ENCODE measurements at places on chromosomes 4 and X.
A peak's percentile ranks its signal among the peaks of the same experiment; 100 is the strongest.

GRCh38 chr4:54571293-54572151, 86.2 kb upstream of the KIT start:
- no peak for DNase-seq

DNA sequence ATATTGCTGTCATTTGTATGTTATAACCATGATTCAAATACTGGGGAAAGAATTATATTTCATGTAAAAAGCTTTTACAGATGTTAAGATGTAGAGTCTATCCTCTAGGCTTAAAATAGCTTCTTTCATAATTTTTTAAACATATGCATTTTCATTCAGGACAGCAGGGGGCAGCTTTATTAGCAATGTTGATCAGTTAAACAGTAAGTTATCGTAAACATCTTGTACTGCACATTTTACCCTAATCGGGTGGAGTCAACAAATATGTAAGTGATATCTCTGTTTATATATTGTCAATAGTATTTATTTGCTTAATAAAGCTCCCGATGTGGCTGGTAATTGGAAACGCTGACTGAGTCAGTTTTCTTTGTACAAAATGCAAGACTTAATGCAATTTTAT, 142.5 kb upstream of the MED14 start:
- DNase-seq = no peak

- no peak for DNase-seq
These were observed 8.4 kb downstream of the TDO2 start for GRCh38 chr4:155911905-155912304.

- DNase-seq = no peak
These were observed 2295.4 kb downstream of the ARAP2 start for GRCh38 chr4:33948921-33949320.

GRCh38 chr4:77240469-77241066, 83.6 kb downstream of the CCNG2 start:
- peak; percentile 48 for DNase-seq

- DNase-seq = no peak
These were observed 876 bp downstream of the KLHL2 start for GRCh38 chr4:165208221-165208652.

DNA sequence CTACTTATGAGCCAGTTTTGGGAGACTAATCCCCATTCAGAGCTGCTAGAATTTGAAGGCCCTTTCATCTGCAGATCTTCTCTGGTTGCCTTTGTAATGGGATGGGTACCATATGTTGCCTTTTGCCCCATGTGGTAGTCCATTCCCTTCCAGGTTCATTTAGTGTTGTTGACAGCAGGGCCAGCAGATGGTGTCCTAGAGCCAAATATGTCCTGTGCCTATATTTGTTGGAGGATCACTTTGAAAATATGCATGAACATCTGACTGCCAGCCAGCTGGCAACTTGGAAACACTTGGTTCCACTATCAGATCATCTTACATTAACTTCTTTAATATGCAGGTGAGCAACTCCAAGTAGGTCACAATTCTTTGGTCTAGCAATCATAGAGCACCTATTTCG, 30.4 kb downstream of the CFAP299 start:
- peak; percentile 21 for DNase-seq

- DNase-seq = no peak
These were observed 7.3 kb downstream of the XK start for GRCh38 chrX:37692918-37693317.

GRCh38 chr4:9880406-9881197, 99.2 kb downstream of the DRD5 start:
- no peak for DNase-seq

- DNase-seq = no peak
These were observed 1024.1 kb downstream of the RPA4 start for GRCh38 chrX:97907791-97908190.

DNA sequence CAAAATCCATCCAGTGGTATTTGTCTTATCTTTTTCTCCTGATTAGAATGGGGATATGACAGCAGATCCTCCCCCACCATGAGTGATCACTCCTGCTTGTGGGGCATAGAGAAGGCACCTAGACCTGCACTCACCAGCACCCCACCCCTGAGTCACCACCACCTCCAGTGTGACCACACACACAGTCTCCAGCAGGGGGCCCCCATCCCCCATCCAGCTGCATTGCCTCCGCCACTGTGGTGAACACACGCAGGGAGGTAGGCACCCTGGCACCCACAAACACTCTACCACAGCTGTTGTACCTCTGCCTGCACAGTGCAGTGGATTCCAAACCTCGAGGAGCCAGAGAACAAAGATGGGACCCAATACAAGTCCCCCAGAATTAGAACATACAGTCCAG, 9.0 kb upstream of the MAGEA8 start:
- DNase-seq = no peak

DNA sequence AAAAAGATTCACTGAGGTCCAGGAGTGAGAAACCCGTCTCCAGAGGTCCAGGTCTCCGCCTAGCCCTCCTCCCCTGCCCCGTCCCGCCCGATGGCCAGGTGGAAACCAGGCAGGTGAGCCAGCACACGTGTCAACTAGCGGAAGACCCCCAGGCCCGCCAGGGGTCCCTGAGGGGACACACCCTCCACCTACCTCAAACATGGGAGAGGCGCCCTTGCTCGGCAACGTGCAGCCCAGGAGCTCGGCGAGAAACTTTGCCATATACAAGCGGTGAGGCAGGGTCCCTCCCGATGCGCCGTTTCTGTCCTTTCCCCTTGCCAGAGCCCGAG, 330.0 kb downstream of the HNRNPD start:
- DNase-seq = no peak

DNA sequence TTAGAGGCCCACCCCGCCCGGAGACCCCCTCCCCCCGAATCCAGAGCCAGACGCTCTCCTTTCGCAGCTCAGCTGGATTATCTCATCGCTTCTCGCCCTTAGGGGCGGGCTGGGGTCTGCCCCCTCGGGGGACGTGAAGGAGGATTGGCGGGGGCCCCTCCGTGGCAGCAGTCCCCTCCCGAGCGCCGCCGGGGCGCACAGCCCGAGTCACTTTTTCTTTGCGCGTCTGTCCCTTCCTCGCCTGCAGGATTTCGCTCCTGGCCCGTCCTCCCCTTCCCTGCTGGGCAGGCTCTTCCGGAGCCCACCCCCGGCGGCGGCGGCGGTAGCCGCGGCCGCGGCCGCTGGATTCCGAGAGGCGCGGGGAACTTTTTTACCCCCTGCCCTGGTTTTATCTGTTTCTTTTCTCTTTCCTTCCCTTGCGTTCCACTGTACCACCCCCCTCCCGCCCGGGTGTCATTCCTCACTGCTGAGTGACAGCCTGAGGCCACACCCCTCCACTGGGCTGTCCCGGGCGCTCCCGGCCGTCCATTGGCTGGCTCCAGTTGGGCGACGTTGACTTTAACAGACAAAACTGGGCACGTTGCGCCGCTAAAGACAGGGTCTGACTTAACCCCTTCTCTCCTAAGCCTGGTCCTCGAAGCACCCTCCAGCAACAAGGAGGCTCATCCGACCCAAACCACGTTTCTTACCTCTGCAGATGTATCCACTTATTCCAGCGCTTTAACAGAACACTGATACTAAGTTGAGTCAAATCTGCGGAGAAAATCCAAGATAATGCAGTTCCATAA, 492 bp upstream of the NKX3-2 start:
- DNase-seq = peak; percentile 91

DNA sequence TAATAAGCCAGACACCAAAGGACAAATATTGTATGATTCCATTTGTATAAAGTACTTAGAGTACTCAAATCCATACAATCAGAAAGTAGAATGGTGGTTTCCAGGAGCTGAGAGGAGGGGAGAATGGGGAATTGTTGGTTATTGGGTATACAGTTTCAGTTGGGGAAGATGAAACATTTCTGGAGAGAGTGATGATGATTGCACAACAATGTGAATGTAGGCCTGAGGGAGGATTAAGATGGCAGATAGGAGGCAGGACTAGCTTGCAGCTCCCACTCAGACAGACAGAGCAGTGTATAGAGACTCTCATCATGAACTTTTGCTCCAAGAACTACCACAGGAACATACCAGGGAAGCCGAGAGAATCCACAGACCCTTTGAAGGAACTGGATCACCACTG, 75.7 kb upstream of the PAK3 start:
- no peak for DNase-seq

DNA sequence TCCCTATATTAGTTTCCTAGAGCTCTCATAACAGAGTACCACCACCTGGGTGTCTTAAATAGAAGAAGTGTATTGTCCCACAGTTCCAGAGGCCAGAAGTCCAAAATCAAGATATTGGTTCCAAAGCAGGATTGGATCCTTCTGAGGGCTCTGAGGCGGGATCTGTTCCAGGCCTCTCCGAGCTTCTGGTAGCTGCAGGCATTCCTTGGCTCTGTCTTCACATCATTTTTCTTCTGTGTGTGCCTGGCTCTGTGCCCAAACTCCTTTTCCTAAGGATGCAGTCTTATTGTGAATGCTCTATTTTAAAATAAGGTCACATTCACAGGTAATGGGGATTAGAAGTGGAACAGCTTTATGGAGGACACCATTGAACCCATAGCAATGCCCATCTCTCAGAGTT, 253.7 kb upstream of the TAPT1 start:
- no peak for DNase-seq

DNA sequence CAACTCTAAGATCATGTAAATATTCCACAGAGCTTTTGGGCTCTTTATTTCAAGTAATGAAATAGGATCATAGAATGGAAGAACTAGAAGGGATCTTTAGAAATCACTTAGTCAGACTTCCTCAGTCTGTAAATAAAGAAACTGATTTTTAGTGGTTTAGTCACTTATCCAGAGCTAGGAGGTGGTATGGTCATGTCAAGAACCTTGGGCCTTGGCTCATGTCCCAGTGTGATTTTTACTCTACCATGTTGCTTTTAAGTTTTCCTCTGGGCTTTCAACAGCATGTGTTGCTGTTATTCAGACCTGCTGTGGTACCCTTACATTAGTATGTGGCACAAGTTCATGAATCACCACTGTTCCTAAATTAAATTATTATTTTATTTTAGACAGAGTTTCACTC, 184.9 kb downstream of the FRAS1 start:
- no peak for DNase-seq

- DNase-seq = peak; percentile 27
These were observed 148.3 kb downstream of the DCTD start for GRCh38 chr4:182768838-182769237.

DNA sequence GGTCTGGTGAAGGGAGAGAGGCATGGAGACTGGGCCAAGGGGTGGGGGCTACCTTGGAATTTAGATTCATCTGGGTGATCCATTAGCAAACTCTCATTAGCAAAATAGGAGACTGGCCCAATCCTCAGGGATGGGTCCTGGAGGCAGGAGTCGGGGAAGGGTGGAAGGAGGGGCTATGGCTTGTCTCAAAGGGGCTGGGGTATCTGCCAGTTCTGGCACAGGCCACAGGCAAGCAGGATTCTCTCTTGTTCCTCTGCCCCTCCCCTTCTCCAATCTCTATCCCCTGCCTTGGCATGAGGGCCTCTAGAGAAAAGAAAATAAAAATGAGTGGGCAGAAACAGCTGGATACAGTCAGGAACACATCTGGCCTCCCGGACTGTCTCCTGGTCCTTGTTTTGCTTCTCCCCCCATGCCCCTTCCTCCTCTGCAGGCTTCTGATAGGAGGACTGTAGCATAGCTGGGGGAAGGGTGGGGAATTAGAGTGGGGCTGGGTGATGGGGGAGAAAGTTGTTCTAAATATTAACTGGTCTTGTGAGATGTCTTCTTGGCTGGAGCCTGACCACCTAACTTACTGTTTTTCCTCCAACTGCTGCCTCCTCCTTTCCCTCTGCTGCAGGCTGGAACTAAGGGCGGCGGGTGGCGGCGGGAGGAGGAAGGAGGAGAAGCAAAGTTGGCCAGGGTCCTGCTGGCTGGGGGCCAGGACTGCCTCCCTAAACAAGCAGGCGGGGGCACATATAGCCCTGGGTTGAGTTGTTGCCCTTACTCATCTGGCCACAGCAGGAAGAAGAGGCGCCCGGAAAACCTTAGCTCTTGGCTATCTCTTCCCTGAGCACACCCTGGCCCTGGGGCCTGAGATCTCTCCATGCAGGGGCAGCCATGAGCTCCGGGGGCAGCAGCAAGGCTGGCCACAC, 53.3 kb upstream of the LAS1L start:
- no peak for DNase-seq

- no peak for DNase-seq
These were observed 568.0 kb upstream of the AADAT start for GRCh38 chr4:170657761-170658160.

GRCh38 chr4:29983890-29984289, 736.3 kb upstream of the PCDH7 start:
- DNase-seq = no peak

DNA sequence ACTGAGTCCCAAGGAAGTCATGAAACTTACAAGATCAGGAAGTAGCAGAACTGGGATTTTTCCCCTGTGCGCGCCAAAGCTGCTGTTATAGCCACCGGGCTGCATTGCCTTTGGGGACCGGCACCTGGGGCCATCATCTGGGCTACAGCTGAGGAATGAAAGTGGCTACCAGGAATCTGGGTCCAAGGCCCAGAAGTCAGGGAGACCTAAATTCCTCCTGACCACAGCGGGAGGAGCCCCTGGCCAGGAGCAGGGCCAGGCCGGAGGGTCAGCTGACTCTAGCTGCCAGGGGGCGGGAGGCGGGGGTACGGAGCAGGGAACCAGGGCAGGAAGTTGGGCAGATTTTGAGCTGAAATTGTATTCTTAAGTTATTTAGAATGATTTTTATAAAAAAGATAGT, 242.4 kb downstream of the EVC2 start:
- DNase-seq = no peak

GRCh38 chr4:72375073-72375736, 193.8 kb downstream of the ADAMTS3 start:
- no peak for DNase-seq
